ENCODE measurements at places on chromosomes 6 and 20.

DNA sequence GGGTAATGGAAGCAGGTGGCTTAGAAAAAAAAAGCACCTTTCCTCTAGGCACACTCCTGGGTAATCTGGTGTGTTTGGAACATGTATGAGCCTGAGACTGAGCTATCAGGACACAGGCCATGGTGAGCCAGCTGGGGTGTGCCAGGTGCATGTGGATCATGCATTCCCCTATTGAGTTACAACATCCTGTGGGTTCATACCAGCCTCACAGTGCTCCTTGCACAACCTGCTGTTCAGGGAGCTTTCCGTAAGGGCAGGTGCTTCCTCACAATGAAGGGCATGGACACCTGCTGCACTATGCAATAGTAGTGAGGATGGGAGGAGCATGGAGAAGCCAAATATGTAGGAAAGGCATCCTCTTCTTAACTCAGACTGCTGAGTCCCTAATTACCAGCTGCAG is 197.2 kb upstream of the SUPT3H start:
- peaks cover 34% of the 10 kb centered on the region for H3K4me1 ChIP-seq
- no peak for DNase-seq
- peaks cover 16% of the 10 kb centered on the region for H3K36me3 ChIP-seq
- no peak overlapping the region for H3K4me3 ChIP-seq
- H3K27me3 ChIP-seq = no peaks in the 10 kb centered on the region
- H3K27ac ChIP-seq = no peak overlapping the region

DNA sequence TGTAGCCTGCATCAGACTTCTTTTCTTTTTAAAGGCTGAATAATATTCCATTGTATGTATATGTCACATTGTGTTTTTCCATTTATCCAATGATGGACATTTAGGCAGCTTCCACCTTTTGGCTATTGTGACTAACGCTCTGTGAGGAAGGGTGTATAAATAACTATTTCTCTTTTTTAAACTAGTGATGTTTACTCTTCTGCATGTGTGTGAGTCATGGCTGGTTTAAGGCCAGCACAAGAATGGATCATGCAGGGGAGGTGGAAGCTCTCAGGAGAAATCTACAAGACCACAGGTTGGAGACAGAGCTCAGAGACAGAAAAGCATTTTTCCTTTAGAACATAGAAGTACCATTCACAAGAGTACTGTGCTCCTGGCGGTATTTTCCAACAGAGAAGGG is 307.2 kb downstream of the SOX4 start:
- no peaks in the 10 kb centered on the region for H3K36me3 ChIP-seq
- H3K27ac ChIP-seq = no peak overlapping the region
- no peaks in the 10 kb centered on the region for H3K27me3 ChIP-seq
- H3K4me1 ChIP-seq = no peaks in the 10 kb centered on the region
- no peak for DNase-seq

GRCh38 chr6:11218538-11219399 is 13.7 kb downstream of the NEDD9 start:
- H3K27me3 ChIP-seq = no peaks in the 10 kb centered on the region
- H3K4me1 ChIP-seq = peaks cover 71% of the 10 kb centered on the region
- no peak for DNase-seq
- H3K27ac ChIP-seq = no peak overlapping the region
- no peak overlapping the region for H3K4me3 ChIP-seq

GRCh38 chr6:70221715-70222438 is 81.0 kb downstream of the COL9A1 start:
- no peaks in the 10 kb centered on the region for H3K27me3 ChIP-seq
- no peaks in the 10 kb centered on the region for H3K36me3 ChIP-seq
- no peak overlapping the region for H3K27ac ChIP-seq
- DNase-seq = no peak
- no peaks in the 10 kb centered on the region for H3K4me1 ChIP-seq
- H3K4me3 ChIP-seq = no peak overlapping the region

- no peak overlapping the region for H3K27ac ChIP-seq
- no peaks in the 10 kb centered on the region for H3K27me3 ChIP-seq
- peaks cover 3% of the 10 kb centered on the region for H3K4me1 ChIP-seq
- no peak for DNase-seq
Measured at GRCh38 chr6:43593938-43594337, 18.0 kb downstream of the POLH start.

DNA sequence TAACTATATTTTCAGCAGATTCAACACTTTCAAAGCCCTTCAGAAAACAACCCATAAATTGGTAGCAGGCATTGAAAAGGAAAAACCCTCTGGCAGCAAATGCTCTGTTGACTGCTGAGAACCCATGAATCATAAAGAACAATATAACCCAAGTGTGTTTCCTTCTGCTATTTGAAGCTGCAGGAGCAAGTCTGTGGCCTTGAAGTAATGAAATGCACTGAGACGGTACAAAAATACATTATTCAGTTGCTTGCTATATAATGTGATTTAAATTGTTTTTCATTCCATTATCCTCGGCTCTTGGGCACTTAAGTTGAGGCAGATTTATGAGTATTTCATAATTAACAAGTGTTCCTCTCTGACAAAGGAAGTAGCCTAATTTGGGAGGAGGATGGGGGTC is 40.6 kb upstream of the SAMD5 start:
- H3K36me3 ChIP-seq = no peaks in the 10 kb centered on the region
- no peaks in the 10 kb centered on the region for H3K4me1 ChIP-seq
- peaks cover 2% of the 10 kb centered on the region for H3K27me3 ChIP-seq
- no peak overlapping the region for H3K4me3 ChIP-seq

GRCh38 chr6:160927416-160927815 is 64.2 kb upstream of the MAP3K4 start:
- H3K4me3 ChIP-seq = no peak overlapping the region
- H3K27ac ChIP-seq = peak overlapping the region; percentile 11
- peaks cover 8% of the 10 kb centered on the region for H3K4me1 ChIP-seq
- H3K36me3 ChIP-seq = no peaks in the 10 kb centered on the region
- DNase-seq = no peak
- H3K27me3 ChIP-seq = peaks cover 27% of the 10 kb centered on the region

DNA sequence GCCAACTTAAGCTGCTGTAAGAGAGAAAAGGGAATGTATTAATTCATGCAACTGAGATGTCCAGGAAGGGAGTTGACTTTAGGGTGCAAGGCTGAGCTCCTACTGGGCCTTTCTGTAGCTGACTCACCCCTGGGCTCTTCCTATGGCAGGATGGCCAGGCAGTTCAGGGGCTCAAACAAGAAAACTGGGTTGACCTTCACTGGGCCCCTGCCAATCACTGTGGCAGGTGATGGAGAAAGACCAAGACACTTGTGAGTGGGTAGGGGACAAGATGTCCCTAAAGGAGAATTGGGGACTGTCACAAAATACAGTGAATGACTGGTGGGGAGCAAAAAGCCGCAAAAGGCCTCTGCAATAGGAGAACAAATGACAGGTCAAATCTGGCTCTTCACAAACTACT is 21.5 kb upstream of the RALGAPA2 start:
- H3K36me3 ChIP-seq = no peaks in the 10 kb centered on the region
- DNase-seq = no peak
- no peak overlapping the region for H3K4me3 ChIP-seq
- no peak overlapping the region for H3K27ac ChIP-seq
- peaks cover 5% of the 10 kb centered on the region for H3K27me3 ChIP-seq

DNA sequence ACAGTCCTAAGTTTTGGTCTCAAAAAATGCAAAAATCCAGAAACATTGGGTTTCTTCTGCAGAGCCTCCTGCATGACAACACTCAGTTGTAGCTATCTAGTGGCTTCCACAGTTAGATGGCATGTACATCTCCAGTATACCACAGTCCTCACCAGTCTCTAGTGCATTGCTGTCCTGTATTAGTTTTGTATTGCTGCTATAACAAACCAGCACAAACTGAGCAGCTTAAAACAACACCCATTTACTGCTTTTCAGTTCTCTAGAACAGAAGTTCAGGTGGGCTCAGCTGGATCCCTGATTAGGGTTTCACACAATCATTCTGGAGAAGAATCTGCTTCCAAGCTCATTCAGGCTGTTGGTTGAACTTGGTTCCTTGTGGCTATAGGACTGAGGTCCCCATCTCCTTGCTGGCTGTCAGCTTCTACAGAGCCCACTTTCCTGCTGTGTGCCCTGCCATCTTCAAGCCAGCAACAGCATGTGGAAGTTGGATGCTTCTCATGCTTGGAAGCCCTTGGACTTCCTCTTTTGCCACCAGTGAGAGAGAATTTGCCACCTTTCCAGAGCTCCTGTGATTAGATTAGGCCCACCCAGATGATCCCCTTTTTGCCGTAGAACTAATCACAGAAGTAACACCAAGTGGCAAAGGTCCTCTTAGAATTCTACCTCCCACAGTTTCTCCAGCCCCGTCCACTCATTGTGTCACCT is 48.9 kb upstream of the TBC1D7 start:
- no peak overlapping the region for H3K4me3 ChIP-seq
- no peaks in the 10 kb centered on the region for H3K27me3 ChIP-seq
- no peak overlapping the region for H3K27ac ChIP-seq
- no peak for DNase-seq

DNA sequence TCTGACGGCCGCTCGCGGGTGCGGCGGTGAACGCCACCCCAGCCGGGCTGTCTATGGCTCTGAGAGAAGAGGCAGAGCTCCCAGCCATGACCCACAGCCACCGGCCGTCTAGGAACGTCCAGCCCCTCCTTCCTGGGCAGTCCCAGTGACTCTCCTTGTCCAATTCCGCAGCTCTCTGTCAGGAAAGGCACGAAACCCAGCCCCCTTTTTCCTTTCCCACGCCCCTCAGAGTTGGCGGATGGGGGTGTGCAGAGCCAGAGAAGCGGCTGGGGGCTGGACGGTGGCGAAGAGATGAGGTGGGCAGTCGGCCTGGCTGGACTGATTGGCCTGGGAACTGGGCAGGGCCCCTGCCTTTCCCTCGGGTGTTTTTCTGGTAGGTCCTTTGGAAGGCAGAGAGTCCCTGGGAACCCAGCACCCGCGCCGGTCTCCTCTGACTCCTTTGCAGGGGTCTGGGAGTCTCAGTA is 1.5 kb downstream of the EBF4 start:
- H3K4me1 ChIP-seq = peaks cover 12% of the 10 kb centered on the region
- peak; percentile 11 for DNase-seq
- H3K27ac ChIP-seq = no peak overlapping the region
- H3K36me3 ChIP-seq = peaks cover 3% of the 10 kb centered on the region
- H3K4me3 ChIP-seq = no peak overlapping the region

GRCh38 chr20:25246182-25246999 is 1.5 kb upstream of the PYGB start:
- peak overlapping the region; percentile 90 for H3K4me3 ChIP-seq
- H3K4me1 ChIP-seq = peaks cover 36% of the 10 kb centered on the region
- peaks cover 21% of the 10 kb centered on the region for H3K27me3 ChIP-seq
- H3K27ac ChIP-seq = no peak overlapping the region
- no peaks in the 10 kb centered on the region for H3K36me3 ChIP-seq

- no peak for DNase-seq
- H3K27ac ChIP-seq = no peak overlapping the region
- no peaks in the 10 kb centered on the region for H3K4me1 ChIP-seq
- H3K27me3 ChIP-seq = peaks cover 32% of the 10 kb centered on the region
- H3K4me3 ChIP-seq = no peak overlapping the region
- no peaks in the 10 kb centered on the region for H3K36me3 ChIP-seq
Measured at GRCh38 chr20:2364044-2364443, 16.7 kb upstream of the TGM6 start.

DNA sequence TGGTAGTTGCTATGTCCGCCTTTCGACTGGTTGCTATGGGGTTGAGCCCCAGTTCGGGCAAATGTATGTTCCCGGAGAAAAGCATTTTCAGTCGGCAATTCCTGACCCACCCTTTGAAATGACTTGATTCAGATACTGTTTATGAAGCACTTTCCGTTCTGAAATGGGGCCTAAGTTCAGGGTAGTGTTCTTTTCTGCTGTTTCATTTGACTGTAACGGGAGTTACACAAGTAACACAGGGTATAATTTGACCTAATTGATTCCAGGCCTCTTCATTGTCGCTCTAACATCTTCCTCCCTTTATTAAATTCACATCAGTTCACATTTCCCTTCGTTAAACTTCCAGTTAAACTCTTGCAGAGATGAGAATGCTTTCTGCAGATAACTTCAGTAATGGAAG is 85.5 kb downstream of the BMP6 start:
- no peak overlapping the region for H3K27ac ChIP-seq
- no peaks in the 10 kb centered on the region for H3K4me1 ChIP-seq

DNA sequence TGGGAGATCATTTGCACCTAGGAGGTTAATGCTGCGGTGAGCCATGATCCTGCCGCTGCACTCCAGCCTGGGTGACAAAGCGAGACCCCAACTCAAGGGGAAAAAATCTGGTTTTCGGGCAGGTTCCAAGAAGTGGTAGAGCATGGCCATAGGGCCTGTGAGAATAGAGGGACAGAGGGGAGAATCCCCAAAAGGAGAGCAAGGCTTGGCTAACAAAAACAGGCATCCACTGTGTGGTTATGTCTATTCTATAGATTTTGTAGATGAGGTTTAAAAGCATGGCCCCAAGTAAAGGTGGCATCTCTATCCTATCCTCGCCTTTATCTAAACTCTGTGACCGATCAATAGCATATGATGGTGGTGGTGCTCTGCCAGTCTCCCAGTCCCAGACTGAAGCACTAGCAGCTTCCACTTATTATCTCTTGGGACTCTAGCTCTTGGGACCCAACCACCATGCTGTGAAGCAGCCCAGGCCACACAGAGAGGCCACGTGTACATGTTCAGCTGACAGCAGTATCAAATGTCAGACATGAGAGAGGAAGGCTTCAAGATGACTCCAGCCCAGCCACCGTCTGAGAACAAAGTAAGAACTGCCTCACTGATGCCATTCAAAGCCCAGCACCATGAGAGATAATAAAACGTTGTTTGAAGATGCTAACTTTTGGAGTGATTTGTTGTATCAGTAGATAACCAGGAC is 27.7 kb downstream of the EIF2S2 start:
- peaks cover 3% of the 10 kb centered on the region for H3K4me1 ChIP-seq
- peaks cover 54% of the 10 kb centered on the region for H3K36me3 ChIP-seq
- H3K27me3 ChIP-seq = no peaks in the 10 kb centered on the region
- no peak overlapping the region for H3K4me3 ChIP-seq
- no peak for DNase-seq

- H3K4me1 ChIP-seq = no peaks in the 10 kb centered on the region
- no peaks in the 10 kb centered on the region for H3K27me3 ChIP-seq
- H3K4me3 ChIP-seq = no peak overlapping the region
Measured at GRCh38 chr6:50097966-50098640, 48.4 kb upstream of the DEFB112 start.

- no peak for DNase-seq
- no peak overlapping the region for H3K27ac ChIP-seq
- H3K4me3 ChIP-seq = no peak overlapping the region
- H3K36me3 ChIP-seq = no peaks in the 10 kb centered on the region
Measured at GRCh38 chr20:24721891-24722568, 227.0 kb upstream of the CST7 start.

- H3K4me3 ChIP-seq = no peak overlapping the region
- no peak for DNase-seq
- H3K27ac ChIP-seq = no peak overlapping the region
Measured at GRCh38 chr20:12161734-12162133, 244.0 kb downstream of the BTBD3 start.

GRCh38 chr6:74333406-74333805 is 637.4 kb downstream of the CD109 start:
- H3K27me3 ChIP-seq = no peaks in the 10 kb centered on the region
- no peaks in the 10 kb centered on the region for H3K36me3 ChIP-seq
- H3K27ac ChIP-seq = no peak overlapping the region
- DNase-seq = no peak
- no peak overlapping the region for H3K4me3 ChIP-seq

Measured in activated CD4-positive, alpha-beta memory T cell treated with anti-CD3 and anti-CD28 coated beads, Interleukin-2, amount 10 ng/mL, durations not matched to agents 7 days and 5 days (primary cell).